ENCODE measurements at places on chromosomes 1 and 21.
A peak's percentile ranks its signal among the peaks of the same experiment; 100 is the strongest.

DNA sequence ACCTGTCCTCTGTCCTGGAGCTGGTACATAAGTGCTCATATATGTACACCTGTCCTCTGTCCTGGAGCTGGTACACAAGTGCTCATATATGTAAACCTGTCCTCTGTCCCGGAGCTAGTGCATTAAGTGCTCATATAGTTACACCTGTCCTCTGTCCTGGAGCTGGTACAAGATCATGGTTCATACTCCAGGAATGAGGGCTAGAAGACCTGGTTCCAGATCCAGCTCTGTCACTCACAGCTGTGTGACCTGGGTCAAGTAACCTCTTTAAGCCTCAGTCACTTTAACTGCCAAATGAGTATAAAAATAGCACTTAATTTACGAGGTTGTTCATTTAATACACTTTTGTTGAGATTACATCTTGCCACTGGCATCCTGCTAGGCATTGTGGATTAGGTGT is 28.0 kb downstream of the SMYD3 start:
- DNase-seq = no peak

GRCh38 chr21:15250384-15250783 is 185.6 kb upstream of the NRIP1 start:
- no peak for DNase-seq

DNA sequence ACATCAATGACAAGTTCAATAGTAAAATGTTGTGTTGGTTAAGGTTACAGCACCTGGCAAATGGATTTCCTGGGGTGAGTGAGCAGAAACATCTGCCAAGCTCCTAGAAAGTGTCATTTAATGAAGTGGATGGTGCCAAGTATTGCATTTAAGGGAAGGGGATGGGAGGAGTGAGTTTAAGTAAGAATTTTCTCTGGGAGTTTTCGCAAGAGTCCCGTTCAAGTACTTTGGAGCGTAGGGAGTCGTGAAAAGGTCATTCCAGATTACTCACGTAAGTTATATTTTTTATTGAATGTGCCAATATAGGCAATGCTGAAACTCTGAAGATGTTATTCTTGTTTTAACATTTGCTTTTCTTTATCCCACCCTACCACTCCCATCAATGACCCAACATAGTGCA is 117.4 kb upstream of the RAB3GAP2 start:
- no peak for DNase-seq

- peak; percentile 60 for DNase-seq
These were observed 71.6 kb downstream of the RD3 start for GRCh38 chr1:211420389-211420788.

All from COR-L47 (cell line).